ENCODE measurements at places on chromosomes 2 and 18.

GRCh38 chr2:99448556-99448955 lies 41.3 kb downstream of the REV1 start:
- DNase-seq, result no peak

DNA sequence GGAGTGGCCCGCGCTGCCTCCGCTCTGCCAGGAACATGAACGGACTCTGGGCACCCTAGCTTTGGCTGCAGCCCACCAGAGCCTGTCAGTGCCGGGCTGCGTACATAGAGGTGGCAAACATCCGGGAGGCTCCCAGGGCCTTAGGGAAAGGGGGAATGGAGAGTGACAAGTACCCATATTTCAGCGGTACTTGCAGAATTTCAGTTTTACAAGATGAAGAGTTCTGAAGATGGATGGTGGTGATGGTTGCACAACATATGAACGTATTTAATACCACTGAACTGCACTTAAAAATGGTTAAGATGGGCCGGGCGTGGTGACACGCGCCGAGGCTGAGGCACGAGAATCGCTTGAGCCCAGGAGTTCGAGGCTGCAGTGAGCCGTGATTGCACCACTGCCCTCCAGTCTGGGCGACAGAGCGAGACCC lies 873 bp downstream of the MTHFD2 start:
- no peak for DNase-seq

GRCh38 chr2:152730591-152731333 lies 12.3 kb downstream of the ARL6IP6 start:
- no peak for DNase-seq

- no peak for DNase-seq
These were observed 82.6 kb downstream of the AGAP1 start for GRCh38 chr2:235576337-235576910.

DNA sequence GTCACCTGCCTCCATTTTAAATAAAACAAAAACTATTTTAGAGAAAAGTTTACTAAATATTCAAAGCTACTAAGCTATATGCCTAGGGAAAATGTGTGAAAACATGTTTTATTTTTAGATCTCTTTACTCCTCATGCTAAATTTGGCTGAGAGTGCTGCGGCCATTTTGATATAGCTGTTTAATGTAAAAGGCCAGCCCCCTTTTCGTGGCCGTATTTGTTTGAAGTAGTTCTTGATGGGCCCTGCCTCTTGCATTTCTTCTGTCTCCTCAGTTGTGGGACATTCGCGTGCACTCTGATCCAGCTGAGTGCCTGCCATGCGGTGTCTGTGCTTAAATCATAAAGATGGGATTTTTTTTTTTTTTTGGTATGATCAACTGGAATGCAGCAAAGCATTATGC lies 64.0 kb downstream of the ZNF407 start:
- no peak for DNase-seq

DNA sequence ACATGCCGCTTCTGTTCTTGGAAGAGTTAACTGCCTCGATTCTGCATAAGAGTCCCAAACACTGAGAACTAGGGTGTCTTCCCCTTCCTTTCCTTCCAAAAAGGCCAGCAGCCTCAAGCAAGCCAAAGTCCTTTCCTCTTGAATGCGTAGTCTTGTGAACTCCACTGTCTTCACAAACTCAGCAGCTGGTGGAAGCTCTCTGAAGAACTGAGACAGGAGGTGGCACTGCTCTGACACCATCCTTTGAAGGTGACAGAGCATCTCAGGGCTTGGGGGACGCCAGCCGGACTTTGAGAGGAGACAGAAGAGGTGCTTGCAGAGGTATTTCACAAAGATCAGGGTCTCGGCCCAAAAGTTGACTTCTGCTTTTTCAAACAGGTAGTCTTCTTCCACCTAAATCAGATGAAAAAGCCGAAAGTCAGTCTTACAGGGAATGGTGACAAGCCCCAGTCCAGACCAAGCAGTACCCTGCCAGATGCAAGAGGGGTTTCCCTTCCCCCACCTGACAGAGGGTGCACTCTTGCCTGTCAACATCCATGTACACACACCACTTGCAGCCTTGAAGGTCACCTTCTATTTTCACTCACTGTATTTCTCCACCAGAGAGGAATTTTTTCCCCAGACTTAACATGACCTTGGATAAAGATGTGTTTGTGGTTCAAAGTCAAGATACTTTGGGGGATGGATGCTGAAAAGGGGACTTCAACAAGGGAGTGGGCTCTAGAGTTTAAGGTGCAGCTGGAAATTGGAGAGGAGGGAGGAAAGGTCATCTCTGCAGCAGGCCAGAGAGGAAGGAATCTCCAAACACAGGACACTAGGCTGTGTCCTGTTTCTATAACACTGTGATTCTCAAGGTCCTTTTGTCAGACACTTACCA lies 4.8 kb upstream of the ZFP36L2 start:
- DNase-seq, result no peak

GRCh38 chr2:187574969-187575750 lies 20.9 kb upstream of the TFPI start:
- no peak for DNase-seq

DNA sequence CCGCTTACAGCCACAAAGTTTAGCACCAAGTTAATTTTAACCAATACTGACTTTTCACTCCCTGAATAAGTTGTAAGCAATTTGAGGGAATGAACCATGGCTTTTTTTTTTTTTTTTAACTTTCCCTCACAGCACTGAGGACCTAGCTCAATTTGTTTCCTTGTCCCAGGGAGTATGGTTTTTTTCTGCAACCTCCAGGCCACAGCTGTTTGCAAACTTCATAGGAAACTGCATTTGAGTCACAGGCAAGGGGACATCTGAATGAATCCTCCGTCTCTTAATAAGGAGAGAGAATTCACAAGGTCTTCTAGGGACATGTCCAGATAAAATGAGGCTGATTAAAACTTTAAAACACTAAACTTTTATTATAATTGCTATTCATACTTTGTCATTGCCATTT lies 181.5 kb downstream of the GFPT1 start:
- no peak for DNase-seq

DNA sequence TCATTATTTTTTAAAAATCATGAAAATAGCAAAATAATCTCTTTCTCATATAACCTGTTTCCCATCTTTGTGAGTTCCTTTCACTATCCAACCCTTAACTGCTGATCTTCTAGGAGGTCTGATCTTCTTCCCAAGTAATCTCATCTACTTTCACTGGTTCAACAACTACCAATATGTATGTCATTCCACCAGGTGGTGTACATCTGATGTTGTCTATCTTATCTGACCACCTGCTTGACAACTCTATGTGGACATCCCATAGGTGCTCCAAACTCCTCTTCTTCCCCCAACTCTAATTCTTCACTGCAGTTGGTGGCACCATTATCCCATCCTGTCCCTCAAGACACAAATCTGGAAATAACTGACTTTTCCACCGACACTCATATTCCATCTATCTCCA lies 62.5 kb downstream of the FAM228A start:
- no peak for DNase-seq

DNA sequence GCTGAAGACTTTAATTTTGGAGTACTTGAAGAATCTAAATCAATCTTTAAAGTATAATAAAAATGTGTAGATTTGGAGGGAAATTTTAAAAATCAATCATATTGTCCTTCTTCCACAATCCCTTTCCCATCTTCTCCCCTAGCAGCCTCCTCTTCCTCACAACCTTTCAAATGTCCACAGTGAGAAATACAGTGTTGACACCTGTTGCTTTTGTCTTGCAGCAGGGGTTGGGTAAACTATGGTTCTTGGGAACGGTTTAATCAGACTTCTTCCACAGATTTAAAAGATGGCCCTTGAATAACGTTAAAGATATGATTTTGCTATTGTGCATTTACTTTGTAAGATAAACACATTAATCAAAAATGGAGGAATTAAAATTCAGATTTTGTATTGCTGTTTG lies 113.8 kb upstream of the SLC1A4 start:
- no peak for DNase-seq

DNA sequence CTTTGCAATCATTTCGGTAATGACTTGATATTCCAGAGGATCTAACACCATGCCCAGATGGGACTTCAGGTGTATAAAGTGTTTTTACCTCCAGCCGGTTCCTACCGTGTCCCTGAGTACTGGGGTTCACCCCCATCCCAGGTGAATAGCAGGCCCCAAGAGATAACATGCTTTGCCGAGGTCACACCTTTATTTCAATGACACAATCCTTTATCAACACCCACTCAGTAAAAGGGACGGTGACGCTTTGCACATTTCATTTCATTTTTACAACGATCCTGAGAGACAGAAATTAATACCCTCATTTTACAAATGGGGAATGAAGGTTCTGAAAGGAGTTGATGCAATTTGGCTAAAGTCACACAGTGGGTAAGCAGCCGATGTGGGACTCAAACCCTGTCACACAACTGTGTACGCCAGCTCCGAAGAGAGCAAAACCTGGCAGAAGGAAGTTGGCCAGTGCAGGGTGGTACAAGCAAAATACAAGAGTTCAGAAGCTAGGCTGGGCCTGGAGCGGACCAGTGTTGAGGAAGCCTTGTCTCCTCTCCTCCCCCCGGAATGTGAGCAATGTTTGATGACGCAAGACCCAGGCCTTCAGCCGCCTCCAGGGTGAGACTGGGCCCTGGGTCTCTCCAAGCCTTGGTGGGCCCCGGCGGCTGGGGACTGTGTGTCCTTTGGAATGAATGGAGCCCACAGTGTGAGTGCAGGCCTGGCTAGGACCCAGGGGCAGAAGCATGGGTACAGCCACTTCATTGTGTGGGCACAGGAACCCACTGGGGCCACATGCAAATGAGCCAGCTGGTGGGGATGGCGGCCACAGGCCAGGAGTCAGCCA lies 139.6 kb upstream of the MYCN start:
- DNase-seq, result no peak

DNA sequence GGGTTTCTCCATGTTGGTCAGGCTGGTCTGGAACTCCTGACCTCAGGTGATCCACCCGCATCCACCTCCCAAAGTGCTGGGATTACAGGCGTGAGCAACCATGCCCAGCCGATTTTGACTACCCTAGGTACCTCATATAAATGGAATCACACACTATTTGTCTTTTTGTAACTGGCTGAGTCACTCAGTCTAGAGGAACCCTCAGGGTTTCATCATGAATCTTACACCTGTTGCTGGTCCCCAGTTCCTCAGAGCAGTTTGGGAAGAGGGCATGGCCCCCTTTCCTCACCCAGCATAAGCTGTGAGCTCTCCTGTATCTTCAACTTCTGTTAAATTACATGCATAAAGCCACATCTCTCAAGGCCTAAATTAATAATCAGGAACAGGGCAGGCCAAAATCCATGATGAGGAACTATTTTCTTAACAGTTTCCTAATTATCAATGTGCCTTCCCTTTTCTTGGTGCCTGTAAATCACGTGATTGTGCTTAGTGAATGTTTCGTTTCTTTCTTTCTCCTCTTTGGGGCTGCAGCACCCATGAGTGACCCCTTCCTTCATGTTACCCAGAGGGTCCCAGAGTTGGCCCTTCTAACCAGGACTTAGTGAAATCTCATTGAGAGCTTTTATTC lies 20.9 kb downstream of the DYSF start:
- no peak for DNase-seq

GRCh38 chr2:55862673-55863390 lies 60.8 kb downstream of the EFEMP1 start:
- DNase-seq, result no peak

- DNase-seq, result no peak
These were observed 38.2 kb downstream of the ANKMY1 start for GRCh38 chr2:240519396-240520129.

- DNase-seq, result no peak
These were observed 161.3 kb downstream of the RTP5 start for GRCh38 chr2:242030858-242031257.

DNA sequence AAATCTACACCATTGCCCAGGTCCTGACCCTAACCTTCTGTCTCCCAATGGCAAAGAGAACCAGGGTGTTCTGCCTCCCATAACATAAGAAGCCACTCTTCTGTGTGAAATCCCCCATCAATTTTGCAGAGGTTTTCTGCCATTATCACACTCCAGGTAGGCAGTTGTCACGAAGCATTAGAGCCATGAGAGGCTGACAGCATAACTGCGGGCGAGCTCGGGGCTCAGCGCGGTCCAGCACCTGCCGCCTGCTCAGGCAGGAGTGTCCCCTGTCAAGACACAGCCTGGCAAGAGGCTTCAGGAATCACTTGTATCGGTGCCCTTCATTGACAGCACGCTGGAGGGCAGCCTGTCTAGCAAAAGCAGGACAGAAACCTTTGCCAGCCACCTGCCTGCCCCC lies 251.2 kb downstream of the SATB2 start:
- DNase-seq, result no peak
